GM12865 (cell line): ENCODE measurements at places on chromosomes 2 and 18.
A peak's percentile ranks its signal among the peaks of the same experiment; 100 is the strongest.

GRCh38 chr2:129762386-129763189 lies 216.9 kb upstream of the RAB6C start:
- DNase-seq, result no peak

DNA sequence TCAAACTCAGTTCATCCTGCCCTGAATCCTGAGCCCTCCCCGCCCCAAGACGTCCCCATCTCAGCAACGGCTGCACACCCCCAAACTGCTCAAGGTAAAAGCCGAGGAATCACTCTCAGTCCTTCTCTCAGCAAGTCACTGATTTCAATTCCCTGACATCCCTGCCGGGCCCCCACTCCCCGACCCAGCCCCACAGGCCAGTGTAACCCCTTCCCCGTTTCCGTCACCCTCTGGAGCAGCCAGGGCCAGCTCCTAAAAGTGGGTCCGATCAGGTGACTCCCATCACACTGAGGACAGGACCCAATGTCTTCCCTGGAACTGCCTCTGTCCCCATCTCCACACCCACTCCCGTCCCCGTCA lies 20.5 kb downstream of the SNORC start:
- no peak for DNase-seq

- DNase-seq, result no peak
These were observed 524.8 kb upstream of the DSEL start for GRCh38 chr18:68041327-68041726.

GRCh38 chr2:238915596-238915995 lies 67.7 kb downstream of the TWIST2 start:
- no peak for DNase-seq

- DNase-seq, result no peak
These were observed 37.3 kb downstream of the TMEM177 start for GRCh38 chr2:119716284-119716672.

DNA sequence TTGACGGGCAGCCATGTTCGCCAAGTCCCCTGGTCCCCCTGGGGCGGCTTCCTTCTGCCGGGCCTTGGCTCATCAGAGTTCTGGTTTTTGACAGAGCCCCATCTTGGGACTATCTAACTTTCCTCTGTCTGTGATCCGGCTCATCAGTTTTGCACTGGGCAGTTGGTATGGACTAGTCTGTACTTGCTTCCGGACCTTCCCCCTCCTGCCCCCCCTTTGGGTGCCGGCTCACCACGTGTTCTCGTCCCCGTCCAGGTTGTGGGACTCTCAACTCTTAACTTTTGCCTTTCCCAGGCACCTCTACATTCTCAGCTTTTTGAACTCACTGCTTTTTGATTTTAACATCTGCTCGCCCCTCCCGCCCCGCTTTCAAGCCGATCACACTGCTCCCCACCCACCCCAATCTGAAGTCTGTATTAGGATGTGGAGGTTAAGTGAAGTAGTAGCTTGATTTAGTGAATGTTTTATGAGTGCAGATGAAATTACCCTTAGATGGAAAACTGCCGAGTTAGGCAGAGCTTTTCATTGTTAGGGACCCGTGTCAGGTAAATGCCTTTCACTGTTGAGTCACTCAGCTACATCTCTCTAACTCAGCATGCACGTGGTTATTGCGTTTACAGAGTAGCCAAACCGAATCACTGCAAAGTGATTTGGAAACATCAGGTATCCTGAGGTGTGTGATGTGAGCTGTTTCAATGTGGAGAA lies 874 bp downstream of the WDR43 start:
- DNase-seq, result peak; percentile 74

- DNase-seq, result no peak
These were observed 39.5 kb downstream of the SPATS2L start for GRCh38 chr2:200345975-200346374.

GRCh38 chr2:29213888-29214291 lies 98.7 kb downstream of the CLIP4 start:
- no peak for DNase-seq

- no peak for DNase-seq
These were observed 9.9 kb upstream of the GAREM2 start for GRCh38 chr2:26162963-26163362.

DNA sequence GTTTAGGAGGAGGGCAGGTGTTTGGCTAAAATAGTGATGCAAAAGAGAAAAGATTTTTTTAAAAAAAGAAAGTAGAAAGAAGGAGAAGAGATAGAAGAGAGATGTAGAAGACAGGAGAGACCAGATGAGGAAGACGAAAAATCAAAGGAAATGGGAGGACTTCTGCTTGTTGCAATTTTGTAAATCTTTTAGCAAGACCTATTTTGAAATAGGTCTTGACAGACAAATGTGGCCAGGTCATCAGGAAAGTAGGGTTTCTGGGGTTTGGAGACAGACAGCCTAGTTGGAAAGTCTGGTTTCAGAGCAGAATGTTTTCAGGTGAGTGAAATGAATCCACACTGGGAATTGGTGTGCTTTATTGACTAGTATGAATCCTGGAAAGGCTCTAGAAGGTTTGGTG lies 104.5 kb upstream of the CAVIN2 start:
- DNase-seq, result no peak

DNA sequence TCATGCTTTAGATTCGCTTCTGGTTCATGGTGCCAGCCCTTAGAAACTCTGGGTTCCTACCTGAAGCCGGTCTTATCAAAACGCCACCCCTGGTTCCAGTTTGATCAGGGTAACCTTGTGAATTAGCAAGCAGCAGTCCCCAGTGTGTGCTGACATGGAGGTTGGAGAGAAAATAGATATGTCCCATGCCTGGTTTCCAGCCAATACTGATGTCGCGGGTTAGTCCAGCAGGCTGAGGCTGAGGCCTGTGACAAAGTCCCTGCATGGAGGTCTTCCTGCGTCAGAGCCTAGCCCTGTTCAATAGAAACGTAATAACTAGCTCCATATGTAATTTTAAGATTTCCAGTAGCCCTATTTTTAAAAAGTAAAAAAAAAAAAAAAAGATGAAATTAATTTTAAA lies 28.2 kb downstream of the LPIN1 start:
- DNase-seq, result no peak

- DNase-seq, result peak; percentile 86
These were observed 591 bp downstream of the ASXL2 start for GRCh38 chr2:25877431-25878360.

DNA sequence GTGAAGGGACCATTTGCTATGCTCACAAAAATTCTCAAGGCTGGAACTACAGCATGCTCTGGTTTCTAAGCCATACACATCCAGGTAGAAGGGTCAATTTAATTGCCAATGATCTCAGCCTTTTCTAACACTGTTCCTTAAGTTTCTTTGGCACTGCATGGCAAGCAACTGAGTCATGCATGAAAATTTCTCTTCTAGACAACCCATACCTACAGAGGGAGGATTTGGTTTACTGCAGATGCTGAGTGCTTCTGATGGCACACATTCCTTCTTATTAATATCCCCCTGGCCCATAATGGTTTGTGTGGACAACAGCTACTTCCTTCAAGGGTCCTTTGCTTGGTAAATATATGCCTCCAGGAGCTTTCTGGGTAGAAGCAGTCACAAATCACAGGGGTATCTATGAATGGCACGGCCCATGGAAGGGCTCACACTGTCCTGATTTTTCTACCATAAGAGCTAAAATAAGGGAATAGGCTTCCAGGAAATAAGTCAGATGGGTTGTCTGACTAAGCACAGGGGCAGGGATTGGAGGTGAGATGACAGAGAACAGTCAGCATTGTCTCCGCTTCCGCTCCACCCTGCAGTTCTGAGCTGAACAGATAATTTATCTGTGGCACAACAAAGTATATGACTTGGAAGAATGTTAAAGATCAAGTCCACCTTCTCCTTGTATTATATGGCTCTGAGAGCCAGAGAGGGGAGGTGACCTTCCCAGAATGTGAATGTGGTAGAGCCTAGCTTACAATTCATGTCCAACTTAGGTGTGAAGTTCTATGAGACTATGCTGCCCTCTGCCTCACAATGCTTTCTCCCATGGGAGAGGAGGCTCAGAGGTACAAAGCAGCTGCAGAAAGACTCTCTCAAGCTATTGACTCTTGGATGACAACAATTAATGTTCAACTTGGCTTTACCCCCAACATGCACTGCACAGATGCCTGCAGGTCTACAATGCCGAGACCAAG lies 199.2 kb upstream of the TNP1 start:
- no peak for DNase-seq

DNA sequence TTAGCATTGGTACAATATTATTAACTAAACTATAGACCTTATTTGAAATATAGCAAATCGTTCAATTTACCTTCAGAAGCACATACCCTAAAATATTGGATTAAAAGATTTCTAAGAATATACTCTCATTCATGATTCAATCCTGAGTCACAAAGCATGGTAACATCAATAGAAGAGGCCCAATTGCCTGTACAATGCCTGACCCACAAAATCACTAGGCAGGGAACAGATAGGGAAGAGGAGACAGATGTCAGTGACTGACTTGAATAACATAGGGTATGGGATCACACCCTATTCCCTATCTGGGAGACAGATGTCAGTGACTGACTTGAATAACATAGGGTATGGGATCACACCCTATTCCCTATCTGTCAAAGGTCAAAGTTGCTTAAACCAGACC lies 611.6 kb upstream of the VRK2 start:
- DNase-seq, result no peak

DNA sequence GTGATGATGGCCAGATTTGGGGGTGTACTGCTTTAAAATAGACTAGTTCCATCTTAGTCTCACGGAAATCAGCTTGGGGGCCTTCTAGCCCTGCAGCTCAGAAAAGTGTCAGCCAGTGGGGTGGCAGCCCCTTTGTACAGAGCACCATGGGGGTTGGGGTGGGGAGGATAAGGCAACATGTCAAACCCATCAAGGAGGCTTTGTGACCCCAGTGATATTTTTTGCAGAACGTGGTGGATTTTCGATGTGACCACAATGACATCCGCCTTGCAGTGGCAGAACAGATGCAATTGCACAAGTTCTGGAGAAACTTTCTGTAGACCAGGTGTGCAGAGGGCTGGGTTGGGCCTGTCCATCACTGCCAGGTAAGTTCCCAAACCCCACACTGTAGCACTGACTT lies 3.0 kb upstream of the CD8A start:
- peak; percentile 51 for DNase-seq

DNA sequence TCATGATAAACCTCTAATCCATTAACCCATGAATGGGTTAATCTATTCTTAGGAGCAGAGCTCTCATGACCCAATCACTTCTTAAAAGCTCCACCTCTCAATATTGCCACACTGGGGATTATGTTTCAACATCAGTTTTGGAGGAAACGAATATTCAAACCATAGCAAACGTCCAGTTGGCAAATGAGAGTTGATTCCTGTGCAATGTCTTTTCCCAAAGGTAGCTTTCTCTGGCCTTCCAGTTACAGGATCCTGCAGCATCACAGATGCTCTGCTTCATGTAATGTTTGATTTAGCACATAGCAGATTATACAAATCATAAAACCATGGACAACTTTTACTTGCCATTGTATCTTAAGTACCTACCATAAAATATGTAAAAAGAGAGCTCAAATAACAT lies 481.0 kb downstream of the TNS1 start:
- no peak for DNase-seq

DNA sequence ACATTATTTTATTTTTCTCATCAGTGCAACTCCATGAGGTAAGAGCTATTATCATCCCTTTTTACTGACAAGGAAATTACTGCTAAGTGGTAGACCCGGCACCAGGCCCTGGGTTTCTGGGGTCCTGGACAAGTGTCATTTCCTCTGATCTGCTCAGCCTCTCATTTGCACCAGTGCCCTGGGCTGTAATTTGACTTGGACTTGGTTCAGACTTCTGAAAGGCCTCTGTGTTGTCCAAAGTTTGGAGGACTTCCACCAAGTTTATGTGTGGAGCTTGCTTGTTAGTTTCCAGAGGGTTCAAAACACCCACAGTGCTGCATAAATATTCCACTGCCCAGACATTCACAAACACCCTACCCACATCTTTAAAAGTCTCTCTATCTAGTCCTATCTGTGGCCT lies 44.0 kb upstream of the PPP1CB start:
- DNase-seq, result no peak

- no peak for DNase-seq
These were observed 106.2 kb downstream of the BCL2 start for GRCh38 chr18:63213331-63213900.

- DNase-seq, result no peak
These were observed 132.1 kb downstream of the WDSUB1 start for GRCh38 chr2:159154366-159154765.

GRCh38 chr2:156908825-156909224 lies 348.7 kb upstream of the GALNT5 start:
- DNase-seq, result peak; percentile 21

DNA sequence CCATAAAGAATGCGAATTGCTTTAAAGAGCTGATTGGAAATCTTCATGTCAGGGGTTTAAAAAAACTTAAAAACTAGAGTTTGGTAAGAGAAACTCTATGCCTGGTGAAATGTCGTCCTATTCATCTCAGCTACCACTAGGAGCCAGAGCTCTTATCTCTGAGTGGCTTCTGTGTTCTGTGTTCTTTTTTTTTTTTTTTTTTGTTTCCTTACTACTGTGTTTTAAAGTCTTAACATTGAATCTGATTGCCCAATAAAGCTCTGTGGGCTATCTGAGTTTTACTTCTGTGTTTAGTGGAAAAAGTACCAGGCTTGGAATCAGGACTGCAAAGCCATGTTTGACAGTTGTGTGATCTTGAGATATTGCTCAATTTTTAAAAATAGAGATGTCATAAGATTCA lies 494.8 kb downstream of the RIT2 start:
- no peak for DNase-seq

DNA sequence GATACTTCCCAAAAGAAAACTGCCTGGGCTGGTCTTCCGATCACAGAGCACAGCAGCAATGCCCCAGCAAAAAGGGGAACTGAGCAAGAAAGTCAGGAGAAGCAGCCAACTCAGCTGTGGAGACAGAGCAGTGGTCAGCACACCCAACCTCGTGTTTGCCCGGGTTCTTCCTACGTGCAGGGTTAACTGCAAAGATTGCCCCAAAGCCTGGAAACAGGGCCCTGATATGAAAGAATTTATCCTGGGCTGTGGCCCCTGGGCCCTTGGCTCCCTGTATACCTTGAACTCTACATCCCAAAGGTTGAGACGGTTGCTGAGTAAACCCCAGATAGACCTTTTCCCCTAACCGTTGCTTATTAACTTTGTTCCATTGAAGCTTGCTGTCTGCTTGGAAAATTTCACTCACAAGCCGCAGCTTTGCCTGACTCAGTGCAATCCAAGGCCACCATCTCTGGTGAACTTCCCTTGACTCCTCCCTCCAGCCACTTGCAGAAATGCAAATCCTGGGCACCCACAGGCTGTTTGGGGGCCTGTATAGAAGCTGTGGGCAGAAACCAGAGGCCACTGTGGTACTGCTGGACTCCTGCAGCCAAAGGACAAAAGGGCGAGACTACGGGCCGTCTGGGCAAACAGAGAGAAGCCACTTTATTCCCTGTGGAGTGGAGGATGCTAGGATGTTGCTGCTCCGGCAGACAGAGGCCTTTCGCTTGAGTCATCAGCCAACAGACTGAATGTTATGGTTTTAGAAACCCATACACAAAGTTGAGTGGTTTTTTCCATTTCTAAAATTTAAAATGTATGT lies 18.2 kb downstream of the NRP2 start:
- DNase-seq, result peak; percentile 49

- no peak for DNase-seq
These were observed 15.4 kb downstream of the FN1 start for GRCh38 chr2:215420471-215420935.
